ENCODE measurements at places on chromosomes 4 and X. TPM values are rescaled to one million over a fixed set of nuclear protein-coding genes. Genes with fewer than 3 reads are reported as not detected.

Gene CXCR3
- total RNA-seq: 2.3 TPM

- no peak for DNase-seq
These were observed 55.4 kb upstream of the TLR3 start for GRCh38 chr4:186013419-186014186.

DNA sequence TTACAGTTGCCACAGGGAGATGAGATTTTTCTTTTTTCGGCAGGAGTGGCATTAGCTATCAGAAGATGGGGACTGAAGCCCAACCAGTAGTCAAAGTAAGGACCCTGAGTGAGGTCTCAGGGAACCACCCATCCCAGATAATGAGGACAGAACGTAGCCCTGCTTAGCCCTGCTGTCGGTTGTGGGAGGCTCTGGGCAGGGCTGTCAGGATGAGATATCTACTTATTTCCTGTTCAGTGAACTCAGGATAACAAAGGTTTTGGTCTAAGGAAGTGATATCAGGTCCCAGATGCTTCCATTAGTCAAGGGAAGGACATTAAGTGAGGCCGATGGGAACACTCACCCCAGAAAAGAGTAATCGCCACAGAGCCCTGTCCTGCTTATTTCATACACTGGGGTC, 2.3 kb downstream of the MAGEB16 start:
- no peak for DNase-seq

DNA sequence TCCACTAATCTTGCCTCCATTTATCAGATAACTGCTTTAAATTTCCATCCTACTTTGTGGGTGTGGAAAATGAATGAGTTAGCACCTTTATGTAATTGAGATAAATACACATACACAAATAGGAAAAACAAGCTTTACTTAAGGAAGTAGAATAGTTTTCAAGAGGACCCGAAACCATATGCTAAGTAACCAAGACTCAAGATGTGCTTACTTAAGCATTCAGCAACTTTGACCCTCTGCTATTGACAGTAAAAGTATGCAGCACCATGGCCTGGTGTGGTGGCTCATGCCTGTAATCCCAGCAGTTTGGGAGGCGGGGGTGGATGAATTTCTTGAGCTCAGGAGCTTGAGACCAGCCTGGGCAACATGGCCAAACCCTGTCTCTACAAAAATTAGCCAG, 29.9 kb downstream of the RNF175 start:
- no peak for DNase-seq

DNA sequence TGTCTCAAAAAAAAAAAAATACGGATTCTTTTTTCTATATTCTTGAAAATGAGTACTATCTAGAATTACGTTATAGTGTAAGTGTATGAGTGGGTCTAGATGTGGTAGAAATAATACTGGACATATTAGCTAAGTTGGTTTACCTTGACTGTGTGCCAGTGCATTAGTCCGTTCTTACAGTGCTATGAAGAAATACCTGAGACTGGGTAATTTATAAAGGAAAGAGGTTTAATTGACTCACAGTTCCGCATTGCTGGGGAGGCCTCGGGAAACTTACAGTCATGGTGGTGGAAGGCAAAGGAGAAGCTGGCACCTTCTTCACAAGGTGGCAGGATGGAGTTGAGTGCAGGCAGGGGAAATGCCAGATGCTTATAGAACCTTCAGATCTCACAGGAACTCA, 92.4 kb downstream of the ARHGAP10 start:
- DNase-seq: no peak

DNA sequence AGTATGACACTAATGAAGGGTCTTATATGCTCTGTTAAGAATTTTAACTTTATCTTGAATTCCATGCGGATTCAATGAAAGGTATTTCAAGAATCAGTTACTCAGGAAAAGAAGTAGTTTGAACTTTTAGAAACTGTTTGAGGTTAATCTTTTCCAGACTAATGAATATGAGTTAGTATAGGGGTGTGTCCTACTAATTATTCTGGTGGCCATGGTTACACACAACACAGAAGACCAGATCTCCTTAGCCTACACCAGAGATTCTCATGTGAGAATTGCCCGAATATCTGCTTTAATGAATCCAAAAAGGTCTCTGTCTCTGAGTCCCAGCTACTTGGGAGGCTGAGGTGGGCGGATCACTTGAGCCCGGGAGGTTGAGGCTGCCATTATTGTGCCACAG, 100.4 kb downstream of the MMRN1 start:
- no peak for DNase-seq

Gene GLRB
- 0.64 TPM for total RNA-seq
